HS-27A (cell line): ENCODE measurements at places on chromosomes 11 and 22.

DNA sequence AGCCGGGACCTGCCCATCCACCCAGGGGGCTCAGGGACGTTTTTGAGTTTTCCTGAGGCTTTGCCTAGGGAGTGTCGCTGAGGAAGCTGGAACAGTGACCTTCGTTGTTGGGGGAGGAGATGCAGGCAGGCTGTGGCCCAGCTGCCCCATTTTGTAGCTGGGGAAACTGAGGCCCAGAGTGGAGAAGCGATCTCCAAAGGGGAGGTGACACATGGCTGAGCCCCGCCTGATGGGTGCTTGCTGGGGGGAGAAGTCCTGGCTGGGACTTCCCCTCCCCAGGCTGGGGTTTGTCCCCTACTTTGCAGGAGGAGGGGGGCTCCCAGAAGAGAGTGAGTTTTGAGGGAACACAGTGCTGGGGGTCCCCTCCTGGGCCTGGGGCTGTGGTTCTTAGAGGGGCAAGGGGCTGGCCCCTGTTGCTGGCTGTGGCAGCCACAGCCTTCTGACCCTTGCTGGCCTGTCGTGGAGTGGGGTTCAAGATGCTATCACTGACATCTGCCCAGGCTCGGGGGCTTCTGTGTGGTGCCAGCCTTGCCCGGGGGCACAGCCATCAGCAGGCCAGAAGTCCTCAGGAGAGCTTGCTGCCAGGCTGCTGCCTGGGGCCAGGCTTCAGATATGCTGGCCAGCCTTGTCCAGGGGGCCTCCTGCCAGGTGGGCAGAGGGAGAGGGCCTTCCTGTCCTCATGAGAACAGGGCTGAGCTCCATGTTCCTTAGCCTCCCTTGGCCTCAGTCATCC is 21.4 kb downstream of the KCNQ1 start:
- DNase-seq: no peak

GRCh38 chr22:44091021-44091721 is 67.1 kb downstream of the PARVB start:
- DNase-seq: no peak

GRCh38 chr11:92272651-92273050 is 48.0 kb downstream of the FAT3 start:
- no peak for DNase-seq

GRCh38 chr11:116384876-116385275 is 387.9 kb downstream of the BUD13 start:
- DNase-seq: no peak

DNA sequence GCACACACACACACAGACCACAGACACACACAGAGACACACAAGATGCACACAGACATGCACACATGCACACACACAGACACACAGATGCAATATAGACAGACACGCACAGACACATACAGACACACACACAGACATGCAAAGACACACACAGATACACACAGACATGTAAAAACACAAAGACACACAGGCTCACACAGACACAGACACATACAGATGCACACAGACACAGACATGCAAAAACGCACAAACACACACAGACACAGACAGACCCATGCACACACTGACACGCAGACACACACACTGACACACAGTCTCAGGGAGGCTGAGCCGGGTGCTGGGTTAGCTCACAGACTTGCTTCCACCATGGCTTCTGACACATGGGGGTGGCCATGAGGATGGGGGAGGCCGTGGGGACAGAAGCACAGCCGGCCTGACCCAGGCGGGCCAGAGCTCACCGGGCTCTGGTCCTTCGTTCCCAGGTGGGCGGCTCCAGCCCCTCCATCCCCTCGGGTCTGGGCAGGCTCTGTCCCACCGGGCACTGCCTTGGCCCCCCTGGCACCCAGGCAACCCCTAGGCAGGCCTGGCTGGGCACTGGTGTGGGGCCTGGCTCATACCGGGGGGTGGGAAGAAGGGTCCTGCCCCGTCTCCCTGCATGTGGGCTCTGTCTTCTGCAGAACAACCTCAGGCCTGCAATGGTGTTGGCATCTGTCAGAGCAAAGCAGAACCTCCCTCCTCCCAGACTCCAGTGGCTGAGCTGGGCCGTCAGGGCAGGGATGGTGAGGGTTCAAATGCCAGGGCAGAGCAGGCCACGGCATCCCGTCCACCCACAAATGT is 1489.5 kb downstream of the BRD1 start:
- no peak for DNase-seq

GRCh38 chr22:21014726-21015465 is at the start of gene P2RX6:
Gene P2RX6, plus strand, starts transcription at chr22:21015165. Its CDS starts 10 bp downstream, at chr22:21015175.
- DNase-seq: no peak

GRCh38 chr22:23675502-23676415 is 15.1 kb upstream of the RGL4 start:
- no peak for DNase-seq

- no peak for DNase-seq
Observed at GRCh38 chr11:77175021-77175842, 47.2 kb downstream of the MYO7A start.

DNA sequence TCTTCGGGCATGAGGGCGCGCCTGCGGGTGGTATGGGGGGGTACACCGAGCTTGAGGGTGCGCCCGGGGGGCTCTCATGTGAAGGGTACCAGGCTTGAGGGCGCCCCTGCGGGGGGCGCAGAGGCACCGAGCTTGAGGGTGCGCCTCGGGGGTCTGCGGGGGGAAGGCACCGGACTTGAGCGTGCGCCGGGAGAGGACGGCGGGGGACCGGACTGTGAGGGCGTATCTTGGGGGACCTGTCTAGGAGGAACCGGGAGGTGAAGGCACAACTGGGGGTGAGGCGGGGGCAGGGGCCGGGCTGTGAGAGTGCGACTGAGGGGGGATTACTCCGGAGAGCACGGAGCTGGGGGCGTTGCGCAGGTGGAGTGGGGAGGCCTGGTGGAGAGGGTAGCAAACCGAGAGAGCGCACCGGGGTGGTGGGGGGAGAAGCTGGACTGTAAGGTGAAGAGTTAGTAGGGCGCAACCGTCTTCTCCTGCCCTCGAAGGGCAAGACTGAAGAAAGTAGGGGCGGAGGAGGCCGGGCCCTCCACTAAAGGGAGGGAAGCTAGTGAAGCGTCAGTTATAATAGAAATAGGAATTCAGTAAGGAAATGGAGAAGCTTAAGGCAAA is 1.1 kb upstream of the DDX6 start:
- DNase-seq: no peak

- no peak for DNase-seq
Observed at GRCh38 chr11:5043380-5043779, 2.9 kb upstream of the OR52J3 start.

DNA sequence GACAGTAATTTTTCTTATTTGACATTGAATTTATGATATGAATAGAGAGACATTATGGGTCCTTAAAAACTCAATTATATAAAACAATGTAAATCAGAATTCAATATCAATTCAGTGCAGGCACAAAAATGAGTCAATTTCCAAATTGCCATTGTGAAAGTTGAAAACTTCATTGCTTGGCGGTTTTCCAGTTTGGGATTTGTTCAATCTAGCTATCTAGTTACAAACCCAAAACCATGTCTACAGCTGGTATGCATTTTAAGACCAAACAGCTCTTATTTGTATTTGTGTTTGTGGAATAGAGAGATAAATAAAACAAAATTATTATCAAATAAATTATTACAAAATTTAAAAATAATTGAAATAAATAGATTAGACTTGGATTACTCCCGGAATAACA is 1206.6 kb upstream of the RAG2 start:
- no peak for DNase-seq

DNA sequence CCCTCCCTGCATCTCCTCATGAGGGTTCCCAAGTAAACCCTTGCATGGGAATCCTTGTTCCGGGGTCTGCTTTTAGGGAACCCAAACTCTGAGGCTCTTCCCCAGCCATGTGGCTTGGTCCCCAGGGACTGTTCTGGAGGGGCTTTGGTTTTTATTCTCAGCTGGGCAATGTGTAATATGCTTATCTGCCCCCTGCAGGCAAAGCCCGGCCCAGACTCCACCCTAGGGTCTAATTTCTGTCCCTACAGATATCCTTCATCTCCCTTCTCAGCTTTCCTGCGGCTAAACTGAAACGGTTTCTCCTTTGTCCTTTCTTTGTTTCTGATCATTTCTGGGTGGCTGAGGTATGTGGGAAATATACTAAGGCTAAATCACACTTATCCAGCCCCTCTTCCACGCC is 37.1 kb downstream of the TST start:
- no peak for DNase-seq

DNA sequence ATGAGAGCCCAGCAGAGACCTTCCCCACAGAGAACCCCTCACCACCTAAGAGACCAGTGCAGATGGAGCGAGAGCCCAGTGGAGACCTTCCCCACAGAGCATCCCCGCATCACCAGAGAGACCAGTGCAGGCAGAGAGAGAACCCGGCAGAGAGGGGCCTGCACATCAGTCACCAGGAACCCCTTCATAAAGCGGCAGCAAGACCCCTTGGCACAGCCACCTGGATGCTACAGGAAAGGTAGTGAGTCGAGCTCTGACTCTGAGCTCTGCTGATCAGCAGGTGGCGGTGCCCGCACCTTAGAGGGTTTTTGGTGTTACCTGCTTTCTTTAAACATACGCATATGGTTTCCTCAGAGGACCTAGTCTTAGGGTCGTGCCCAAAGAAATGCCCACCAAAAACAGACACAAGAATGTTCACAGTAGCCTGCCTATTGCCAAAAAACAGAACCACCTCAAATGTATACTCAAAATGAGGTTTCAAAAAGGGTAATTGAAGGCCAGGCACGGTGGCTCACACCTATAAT is 678.7 kb downstream of the BRD1 start:
- DNase-seq: no peak

- DNase-seq: no peak
Observed at GRCh38 chr22:33272871-33273270, 214.7 kb upstream of the SYN3 start.

GRCh38 chr11:110519796-110520195 is 90.0 kb downstream of the FDX1 start:
- DNase-seq: no peak
